Ovary (tissue), 10 donors: ENCODE measurements at places on chromosomes 5 and 9. TPM values are rescaled to one million over a fixed set of nuclear protein-coding genes. Genes with fewer than 3 reads are reported as not detected.

SLC23A1 gene
- total RNA-seq = 1.2 TPM

DNA sequence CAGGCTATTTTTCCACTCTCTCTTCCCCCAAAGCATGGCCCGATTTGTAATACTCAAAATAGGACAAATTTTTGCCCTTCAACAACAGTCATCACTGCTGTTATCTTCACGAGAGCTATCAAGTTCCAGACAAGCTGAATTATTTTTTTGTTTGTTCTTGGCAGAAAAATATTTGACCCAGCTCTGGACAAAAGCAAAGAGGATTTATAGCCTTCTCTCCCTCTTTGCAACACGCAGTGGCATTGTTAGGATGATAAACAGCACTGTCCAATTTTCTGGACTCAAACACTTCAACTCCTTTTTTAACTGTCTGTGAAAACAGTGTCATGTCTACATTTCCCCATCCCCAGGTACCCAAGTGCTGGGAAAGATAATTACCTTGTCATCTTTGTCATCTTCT is 160.3 kb downstream of the SLF1 start:
- H3K27ac ChIP-seq = no peak overlapping the region
- DNase-seq = no peak
- H3K4me1 ChIP-seq = no peaks in the 10 kb centered on the region
- no peaks in the 10 kb centered on the region for H3K36me3 ChIP-seq
- H3K4me3 ChIP-seq = no peak overlapping the region

- peaks cover 16% of the 10 kb centered on the region for H3K4me1 ChIP-seq
- H3K36me3 ChIP-seq = no peaks in the 10 kb centered on the region
- H3K27ac ChIP-seq = no peak overlapping the region
- H3K27me3 ChIP-seq = no peaks in the 10 kb centered on the region
Observed at GRCh38 chr5:140551872-140552271, 4.4 kb downstream of the EIF4EBP3 start.

GRCh38 chr9:82108941-82109340 is 120.4 kb downstream of the SPATA31D1 start:
- no peak overlapping the region for H3K27ac ChIP-seq
- H3K36me3 ChIP-seq = no peaks in the 10 kb centered on the region

GRCh38 chr5:88695232-88695631 is 187.8 kb downstream of the MEF2C start:
- no peak overlapping the region for H3K27ac ChIP-seq
- no peaks in the 10 kb centered on the region for H3K36me3 ChIP-seq
- no peak for DNase-seq

LIFR gene
- total RNA-seq = 89.3 TPM

KLF4 gene
- 29.2 TPM for total RNA-seq
